MM.1S (cell line): ENCODE measurements at places on chromosomes 2 and 18.

DNA sequence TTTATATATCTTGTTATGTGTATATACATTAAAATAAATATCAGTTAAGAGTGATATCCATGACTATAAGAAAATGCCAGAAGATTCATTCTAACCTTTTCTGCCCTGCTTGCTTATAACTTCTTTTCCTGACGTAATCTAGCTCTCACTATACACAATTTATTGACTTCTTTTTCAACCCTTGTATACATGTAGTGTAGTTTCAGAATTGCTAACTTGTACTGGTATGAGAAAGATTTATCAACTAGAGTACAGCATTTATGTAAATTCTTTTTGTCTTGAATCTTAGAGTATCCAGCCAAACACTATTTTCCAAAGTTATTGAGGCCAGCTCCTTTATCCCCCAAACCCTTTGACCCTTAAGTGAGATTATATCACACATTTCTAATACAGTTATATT lies 798.0 kb upstream of the RAB6C start:
- DNase-seq = no peak

DNA sequence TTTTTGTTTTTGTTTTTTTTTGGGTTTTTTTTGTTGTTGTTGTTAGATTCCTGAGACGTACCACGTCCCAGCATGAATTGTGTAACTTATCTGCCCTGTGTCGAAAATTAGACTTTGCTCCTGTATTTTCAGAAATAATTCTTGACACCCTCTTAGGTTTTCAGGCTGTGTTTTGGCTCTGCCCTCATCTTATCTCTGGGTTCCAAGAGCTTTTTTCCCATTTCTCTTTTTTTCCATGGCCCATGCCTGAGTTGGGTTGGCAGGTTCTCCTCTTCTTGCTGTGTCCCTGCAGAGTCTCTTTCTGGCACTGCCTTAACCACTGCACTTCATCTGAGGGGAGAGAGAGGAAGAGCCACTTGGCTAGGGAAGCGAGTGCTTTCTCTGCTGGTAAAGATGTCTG lies 42.4 kb downstream of the CTIF start:
- DNase-seq = no peak

DNA sequence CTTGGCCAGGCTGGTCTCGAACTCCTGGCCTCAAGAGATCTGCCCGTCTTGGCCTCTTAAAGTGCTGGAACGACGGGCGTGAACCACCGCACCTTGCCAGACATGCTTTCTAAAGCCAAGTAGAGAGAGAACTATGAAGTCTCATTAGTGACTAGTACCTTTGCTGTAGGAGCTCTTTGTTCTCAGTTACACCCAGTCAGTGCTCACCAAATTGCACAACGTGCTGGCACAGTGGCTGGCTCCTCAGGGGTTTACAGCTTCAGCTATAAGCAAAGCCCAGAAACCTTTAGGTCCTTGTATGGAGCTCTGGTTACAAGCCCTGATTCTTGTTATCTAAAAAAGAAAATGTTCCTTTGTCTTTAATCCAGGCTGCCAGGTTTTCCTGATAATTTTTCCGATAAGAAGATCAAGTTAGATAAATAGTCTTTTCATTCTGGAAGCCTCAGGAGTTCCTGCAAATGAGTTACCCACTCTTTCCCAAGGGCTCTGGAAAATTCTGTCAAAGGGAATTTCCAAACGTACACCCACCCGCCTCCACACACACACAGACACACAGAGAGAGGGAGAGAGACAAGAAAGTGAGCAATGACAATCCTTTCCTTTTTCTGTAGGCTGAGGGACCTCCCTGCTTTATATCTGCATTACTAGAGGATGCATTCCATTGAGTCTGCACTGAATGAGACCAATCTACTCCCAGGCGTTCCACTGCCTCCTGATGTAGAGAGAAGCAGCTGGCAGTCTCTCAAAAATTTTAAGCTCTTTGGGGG lies 100.2 kb upstream of the CSRNP3 start:
- DNase-seq = no peak

DNA sequence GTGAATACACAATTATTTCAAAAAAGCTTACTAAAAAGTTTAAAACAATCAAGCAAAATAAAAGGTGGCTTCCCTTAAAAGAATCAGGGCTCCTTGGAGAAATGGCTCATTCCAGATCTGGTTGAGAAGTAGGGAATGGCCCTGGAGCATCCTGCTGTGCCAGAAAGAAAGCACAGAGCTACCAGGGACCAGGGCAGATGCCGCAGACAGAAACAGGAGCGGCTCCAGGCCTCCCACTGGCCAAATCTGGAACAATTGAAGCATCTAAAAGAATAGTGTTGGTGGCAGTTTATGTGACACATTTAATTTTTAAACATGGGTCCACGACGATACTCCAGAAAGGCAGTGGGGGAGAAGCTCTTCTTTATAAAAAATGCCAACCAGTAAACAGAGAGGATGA lies 75.5 kb downstream of the GBX2 start:
- DNase-seq = no peak

DNA sequence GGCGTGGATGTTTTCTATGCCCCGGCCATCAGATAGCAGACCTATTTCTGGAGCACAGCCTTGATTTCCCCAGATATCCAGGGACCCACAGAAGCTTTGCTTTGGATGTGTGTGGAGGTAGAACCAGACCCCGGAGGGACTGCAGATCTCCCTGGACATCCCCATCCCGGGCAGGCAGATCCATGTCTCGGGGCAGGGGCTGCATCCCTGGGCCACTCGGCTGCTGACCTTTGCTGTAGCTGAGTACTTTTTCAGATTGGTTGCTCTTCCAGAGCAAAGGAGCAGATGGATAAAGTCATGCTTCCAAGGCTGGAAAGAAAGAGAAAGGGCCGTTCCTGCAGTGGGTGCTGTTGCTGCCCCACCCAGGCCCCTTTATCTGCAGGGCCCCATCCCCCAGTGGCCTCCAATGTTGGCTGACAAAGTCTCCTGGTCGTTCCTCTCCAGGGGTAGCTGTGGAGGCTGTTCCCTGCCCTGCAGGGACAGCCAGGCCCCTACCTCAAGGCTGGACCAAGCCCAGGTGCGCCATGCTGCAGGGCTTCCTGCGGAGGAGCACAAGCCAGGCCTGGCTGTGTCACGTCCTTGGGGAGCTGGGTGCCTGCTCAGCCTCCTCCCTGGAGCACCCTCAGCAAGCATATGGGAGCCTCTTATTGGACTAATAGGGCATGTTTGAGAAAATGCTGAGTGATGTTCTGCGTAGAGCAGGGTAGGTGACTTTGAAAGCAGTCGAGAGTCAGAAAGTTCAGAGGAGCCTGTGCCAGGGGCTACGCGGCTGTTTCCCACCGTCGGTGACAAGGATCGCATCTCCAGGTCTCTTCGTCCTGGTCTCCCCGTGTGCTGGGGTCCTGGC lies 68.4 kb downstream of the TPO start:
- DNase-seq = no peak

GRCh38 chr2:37168217-37168981 lies 11.6 kb upstream of the EIF2AK2 start:
- DNase-seq = peak; percentile 51

DNA sequence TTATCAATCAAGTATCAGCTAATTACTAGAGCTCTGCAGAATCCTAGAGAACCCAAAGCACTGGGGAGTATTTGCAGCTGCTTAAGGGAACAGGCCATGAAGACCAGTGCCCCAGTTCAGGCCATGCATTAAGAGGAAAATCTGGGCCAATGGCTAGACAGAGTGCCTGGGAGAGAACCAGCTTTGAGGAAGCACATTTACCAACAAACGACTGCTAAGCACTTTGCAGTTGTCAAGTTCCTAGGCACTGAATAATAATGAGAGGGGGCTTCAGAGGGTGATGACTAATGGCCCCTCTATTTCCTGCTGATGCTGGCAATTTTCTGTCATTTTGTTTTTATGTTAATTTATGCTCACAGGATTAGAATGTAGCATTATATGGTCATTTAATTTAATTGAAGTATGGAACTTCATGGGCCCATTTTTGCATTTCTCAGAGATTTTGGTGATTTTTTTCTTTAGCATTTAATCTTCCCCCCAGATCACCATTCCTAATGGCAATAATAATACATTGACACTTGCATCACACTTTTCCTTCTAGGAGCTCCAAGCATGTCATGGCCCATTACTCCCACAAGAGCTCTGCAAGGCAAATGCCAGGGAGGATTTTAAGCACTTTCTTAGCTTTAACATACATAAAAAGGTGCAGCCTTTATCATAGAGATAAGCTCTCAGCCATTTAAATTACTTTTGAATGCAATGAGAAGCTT lies 147.7 kb upstream of the SPATS2L start:
- no peak for DNase-seq

DNA sequence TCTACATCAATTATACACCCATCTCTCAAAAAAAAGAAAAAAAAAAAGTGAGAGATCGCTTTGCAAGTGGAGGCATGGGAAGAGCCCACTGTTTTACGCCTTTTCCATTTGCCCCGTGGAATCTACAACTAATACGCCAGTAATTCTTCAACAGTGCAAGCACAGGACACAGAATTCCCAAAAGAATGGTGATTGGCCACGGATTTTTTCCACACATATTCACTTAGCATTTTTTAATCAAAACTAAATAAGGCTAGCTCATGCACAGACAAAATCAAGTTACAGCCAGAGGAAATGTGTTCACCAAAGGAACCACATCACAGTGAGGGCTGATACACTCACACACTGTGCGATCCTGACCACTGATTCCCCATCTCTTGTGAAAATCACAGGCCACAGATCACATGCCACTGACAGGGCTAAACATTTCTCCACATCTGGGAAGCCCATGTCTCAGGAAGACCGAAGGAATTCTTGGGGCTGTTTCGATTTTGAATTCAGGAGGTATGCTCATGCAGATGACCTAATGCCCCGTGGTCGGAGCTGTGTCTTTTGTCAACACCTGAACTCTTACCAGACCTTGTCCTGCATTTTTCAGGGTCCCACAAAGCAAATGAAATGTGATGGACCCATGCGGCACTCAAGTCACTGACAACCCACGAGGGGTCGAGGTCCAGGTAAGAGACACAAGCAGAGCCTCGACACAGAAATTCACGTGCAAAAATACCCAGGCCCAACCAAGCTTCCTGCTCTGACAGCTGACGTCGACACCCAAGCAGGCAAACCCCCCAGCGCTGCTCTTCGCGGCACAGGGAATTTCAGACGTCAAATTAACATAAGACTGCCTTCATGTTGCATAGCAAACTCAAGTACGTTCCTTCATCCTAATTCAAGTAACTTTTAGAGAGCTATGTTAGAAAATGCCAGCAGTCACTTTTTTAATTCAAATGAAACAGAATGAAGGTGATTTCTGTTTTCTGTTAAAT lies 69.6 kb downstream of the ZNF516 start:
- DNase-seq = no peak

- no peak for DNase-seq
Observed at GRCh38 chr2:20579866-20580265, 71.0 kb downstream of the HS1BP3 start.

GRCh38 chr2:187547353-187547979 lies 6.8 kb downstream of the TFPI start:
- DNase-seq = no peak

GRCh38 chr2:162928356-162928755 lies 89.8 kb upstream of the KCNH7 start:
- DNase-seq = no peak

DNA sequence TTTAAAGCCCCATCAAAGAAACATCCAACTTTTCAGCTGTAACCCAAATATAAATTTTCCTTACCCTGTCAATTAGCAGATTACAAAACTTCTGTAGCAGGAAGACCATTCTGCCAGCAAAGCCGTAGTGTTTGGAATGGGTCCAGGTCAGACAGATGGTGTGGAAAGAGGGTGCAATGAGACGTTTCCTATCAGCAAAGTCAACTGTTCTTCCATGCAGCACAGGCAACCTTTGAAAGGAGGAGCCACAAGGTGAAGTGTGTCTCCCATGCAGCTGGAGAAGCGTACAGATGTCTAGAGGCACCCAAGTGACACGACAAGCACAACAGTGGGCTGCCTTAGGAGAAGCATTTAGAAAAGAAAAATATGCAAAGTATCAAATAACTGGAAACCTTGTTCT lies 83.7 kb downstream of the SP3 start:
- DNase-seq = no peak

- peak; percentile 26 for DNase-seq
Observed at GRCh38 chr2:191696001-191696400, 18.1 kb downstream of the NABP1 start.

DNA sequence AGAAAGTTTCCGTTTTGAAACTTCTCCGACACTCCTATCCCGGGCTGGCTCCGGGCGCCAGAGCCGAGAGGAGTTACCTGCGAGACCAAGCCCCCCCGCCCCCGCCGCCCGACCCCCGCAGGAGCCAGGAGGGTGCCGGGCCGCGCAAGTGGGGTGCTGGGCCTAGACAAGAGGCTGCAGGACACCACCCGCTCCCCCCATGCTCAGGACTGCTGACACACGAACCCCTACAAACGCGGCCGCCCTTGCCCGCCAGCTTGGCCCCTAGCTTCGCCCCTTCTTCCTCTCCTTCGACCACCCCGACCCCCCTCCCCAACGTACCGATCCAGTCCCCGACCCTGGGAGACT lies 497 bp downstream of the PLA2R1 start:
- no peak for DNase-seq

DNA sequence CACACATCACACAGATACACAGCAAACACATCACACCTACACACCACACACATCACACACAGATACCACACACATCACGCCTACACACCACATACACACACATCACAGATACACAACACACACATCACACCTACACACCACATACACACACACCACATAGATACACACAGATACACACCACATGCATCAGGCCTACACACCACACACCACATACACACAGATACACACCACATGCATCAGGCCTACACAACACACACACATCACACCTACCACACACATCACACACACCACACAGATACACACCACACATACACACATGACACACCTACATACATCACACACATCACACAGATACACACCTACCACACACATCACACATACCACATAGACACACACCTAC lies 158.8 kb downstream of the NDUFA10 start:
- DNase-seq = no peak

GRCh38 chr2:138444411-138444810 lies 57.2 kb upstream of the SPOPL start:
- DNase-seq = no peak

DNA sequence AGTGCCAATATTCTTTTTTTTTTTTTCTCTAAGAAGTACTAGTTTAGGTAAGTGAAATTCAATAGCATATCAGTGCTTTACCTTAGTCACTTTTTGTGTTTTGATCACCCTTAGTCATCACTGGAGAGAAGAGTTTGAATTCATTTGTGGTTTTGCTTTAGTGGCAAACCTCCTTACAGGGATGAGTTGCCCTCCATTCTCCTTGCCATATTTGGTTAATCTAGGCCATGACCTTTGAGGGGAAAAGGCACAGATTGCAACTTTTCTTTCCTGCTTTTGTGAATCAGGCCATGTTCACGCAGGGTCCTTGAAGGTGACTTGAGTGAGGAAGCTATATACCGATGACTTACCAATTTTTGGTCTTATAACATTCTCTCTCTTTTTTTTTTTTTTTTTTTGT lies 34.4 kb downstream of the PLEKHA3 start:
- no peak for DNase-seq
